RCC 7860 (cell line): ENCODE measurements at places on chromosomes 7 and 10.

DNA sequence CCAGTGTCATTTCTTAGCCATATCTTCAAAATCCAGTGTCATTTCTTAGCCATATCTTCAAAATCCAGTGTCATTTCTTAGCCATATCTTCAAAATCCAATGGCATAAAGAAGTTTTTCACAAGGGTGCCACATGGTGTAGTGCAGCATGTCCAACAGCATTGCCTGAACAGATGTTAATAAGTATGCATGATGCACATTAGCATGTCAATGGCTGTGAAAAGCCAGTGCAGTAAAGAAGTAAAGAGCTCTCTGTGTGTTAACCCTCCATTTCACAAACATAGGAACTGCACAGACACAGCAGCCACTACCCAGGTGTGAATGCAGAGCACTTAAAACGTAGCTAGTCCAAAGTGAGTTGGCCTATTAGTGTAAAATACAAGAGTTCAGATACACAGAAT, 89.8 kb downstream of the GNAI1 start:
- no peak for DNase-seq

DNA sequence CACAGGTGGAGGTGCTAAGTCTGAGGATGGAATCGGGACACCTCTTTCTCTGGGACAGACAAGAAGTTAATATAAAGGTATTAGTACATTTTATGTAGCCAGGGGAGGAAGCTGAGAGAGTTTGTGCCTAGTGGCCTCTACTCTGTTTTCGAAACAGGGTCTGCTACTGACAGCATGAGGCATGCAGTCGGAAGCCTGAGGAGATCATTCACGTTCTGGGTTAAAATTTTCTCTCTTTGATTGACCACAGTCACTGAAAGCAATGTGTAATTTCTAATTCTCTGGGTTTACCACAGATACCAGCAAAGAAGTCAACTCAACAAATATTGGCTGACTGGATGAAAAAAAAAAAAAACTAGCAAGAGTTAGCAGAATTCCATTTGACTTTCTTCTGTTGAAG, 53.3 kb upstream of the KCTD7 start:
- DNase-seq = no peak

- DNase-seq = no peak
Measured at GRCh38 chr10:112447620-112447928, 559 bp downstream of the VTI1A start.

DNA sequence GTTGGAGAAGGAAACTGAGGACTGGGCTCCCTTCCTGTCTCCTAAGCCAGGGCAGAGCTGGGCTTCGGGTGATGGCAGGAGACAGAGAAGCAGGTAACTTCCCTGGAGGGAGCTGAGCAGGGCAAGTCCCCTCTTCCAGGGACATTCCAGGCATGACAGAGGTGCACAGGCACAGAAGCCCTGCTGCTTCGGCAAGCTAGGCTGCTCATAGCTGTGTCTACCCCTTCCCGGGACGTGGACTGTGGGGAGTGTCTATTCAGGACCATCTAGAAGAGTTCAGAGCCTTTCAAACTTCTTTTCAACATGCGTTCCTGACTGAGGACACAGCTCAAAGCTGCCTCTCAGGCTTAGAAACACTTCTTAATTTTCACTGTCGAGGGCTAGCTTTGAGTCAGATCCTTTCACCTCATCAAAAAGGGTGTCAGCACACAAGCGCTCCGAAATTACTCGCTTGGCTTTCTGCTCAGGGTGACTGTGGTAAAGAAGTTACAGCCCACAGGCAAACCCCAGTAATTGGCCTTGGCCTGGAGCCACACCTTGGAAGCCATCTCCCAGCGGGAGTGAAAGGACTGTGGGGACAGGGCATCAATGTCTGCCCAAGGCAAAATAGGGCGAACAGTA, 63.7 kb upstream of the STEAP1B start:
- peak; percentile 72 for DNase-seq

DNA sequence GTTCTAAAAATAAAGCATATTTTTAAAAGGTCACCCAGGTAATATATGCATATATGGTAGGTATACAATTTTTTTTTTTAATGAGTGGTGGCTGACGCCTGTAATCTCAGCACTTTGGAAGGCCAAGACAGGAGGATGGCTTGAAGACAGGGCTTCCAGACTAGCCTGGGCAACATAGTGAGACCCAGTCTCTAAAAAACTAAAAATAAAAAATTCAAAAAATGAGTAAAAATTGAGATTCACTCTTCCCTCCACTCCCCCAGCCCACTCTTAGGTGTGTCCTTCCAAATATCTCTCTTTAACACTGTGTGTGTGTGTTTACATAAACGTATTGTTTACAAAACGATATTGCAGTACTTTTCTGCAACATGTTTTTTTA, 929 bp upstream of the ANXA11 start:
- DNase-seq = no peak

DNA sequence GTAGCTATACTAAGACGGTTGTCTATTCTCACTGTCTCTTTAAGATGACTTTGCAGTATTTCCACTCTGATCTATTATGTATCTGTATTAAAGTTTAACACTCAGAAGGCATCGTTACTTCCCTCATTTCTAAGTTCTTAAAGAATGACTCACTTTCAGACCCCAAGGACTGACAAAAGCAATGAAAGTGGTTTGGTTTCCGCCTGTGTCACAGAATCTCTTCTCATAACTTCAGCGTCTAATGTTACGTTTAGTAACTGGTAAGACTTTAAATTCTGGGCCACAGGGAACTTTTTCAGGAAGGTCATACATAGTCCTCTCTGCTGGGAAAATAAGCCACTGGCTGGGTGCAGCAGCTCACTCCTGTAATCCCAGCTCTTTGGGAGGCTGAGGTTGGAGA, 892.0 kb upstream of the AUTS2 start:
- peak; percentile 100 for DNase-seq

DNA sequence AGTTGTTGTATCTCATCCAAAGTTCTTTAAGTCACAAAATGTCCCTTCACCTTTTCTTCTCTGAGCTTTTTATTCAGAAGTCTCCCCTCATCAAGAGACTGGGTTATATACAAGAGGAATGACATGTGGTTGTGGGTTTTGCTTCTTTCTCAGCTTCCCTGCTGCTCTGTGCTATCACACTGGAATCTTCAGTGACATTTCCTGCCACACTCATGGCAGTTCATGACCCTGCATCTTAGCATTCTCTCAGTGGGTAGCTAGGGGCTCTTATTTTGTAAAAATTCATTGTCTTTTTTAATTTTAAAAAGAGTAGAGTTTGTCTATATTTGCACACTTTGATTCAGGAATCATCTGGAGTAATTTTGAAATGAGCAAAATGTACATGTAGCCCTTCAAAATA, 236.9 kb upstream of the TMEM229A start:
- no peak for DNase-seq

- DNase-seq = no peak
Measured at GRCh38 chr7:16098058-16098457, 323.3 kb downstream of the CRPPA start.

DNA sequence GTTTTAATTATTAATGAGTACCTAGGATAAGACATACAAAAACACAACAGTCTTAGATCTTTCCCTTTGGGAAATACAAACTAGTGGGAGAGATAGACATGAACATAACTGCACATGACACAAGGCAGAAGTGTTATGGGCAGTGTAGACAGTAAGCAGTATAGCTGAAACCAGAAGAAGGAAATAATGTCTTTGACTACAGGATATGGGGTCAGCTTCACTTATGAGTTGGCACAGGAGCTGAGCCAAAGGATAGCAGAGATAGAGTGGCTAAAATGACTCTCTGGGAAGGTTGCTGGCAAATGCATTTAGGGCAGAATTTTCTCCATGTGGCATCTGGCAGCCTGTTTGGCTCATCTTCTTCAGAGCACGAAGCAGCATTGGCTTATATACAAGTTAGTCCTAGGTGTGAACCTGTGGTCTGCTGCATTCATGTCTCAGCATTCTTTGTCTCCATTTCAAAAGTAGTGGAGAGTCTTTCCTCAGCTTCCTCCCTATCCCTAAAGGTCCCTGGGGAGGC, 60.3 kb upstream of the FEZF1 start:
- DNase-seq = no peak

DNA sequence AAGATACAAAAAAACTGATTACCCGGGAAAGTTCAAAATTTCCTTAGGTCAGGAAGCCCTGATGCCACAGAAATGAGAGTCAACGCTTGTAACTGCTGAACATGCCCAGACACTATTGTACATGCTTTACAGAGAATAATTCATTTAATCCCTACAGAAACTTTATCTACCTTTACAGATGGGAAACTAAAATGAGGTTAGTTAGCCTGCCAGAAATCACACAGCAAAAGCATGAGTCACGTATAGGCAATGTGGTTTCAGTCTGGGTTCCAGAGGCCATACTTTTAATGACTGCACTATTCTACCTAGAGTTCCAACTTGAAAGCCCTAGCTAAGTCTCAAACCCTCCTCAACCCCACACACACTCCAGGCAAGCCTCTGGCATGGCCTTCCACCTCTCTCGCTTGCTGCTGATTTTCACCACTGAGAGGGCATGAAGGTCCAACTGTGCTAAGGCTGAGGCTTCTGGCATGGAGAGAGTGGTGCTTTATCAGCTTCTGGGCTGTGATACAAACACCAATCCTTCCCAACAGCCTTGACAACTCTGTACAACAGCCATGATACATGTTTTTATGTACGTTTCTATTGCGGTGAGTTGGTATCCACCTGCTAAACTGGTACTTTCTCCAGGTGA, 1011.2 kb upstream of the GHITM start:
- DNase-seq = peak; percentile 22

DNA sequence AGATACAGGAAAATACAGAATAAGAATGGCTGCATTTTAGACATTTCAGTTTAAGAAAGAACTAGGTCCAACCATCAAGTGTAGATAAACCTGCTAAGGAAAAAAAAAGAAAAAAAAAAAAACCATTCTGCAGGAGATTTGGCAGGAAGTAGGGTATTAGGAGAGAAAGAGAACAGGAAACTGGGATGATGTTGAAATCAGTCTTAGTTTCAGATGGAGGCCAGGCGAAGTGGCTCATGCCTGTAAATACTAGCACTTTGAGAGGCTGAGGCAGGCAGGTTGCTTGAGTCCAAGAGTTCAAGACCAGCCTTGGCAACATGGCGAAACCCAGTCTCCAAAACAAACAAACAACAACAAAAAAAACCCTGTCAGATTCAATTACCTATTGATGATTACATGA, 120.2 kb downstream of the RAB11FIP2 start:
- DNase-seq = no peak

GRCh38 chr7:26186364-26187311, 13.9 kb downstream of the HNRNPA2B1 start:
- DNase-seq = no peak

DNA sequence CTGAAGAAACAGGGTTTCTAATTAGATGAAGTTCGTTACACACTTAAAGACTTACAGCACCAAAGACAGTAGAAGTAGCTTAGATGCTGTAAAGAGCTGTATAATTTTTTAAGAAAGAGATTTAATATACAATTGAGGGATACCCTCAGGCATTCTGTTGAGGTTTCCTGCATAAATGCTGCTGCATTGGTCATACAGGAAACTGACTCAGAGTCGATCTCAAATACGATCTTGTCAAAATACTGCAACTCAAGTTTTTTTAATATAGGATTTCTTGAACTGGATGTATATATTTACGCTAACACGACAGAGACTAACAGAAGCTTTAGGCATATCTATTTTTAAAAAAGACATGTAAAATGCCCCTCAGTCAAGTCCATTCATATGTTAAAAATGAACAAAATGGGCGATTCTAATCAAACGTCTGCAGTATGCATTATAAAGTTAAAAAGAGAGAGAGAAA, 2.4 kb upstream of the ARID5B start:
- peak; percentile 29 for DNase-seq

DNA sequence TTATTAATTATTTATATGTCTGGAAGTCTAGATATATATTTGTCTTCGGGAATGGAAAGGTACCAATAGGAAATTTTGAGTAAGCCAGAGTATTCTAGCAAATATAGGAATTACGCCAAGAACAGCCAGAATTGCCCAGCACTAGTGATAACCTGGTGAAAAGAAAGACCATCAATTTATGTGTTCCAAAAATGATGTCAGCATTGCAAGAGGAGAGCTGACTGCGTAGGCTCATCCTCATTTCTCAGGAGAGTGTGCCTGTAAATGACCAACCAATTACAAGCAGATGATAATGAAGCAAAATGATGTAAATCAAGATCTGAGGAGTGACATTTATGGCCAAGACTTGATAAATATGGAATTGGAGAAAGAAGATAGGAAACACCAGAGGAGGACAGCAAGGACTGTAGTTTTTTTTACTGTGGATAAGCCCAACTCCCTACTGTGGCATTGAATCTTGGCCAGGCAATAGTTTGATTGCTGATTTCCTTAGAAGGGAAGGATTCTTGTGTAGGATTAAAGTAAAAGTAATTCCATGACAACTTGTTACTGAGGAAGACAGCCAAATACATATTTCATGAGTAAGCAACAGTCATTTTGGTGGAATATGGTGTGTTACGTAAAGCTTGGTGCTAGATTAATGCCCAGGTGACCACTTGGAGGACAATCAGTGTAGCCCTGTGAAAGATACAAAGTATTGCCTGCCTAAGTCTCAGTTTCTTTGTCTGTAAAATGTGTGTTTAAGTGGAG, 590.8 kb downstream of the AUTS2 start:
- DNase-seq = no peak

- no peak for DNase-seq
Measured at GRCh38 chr10:102101152-102101551, 19.0 kb downstream of the LDB1 start.

GRCh38 chr7:82229164-82229563, 214.4 kb downstream of the CACNA2D1 start:
- no peak for DNase-seq
